ENCODE measurements at places on chromosomes 11 and 22.

GRCh38 chr22:24066865-24067264 lies 55.8 kb downstream of the CABIN1 start:
- DNase-seq = no peak

- DNase-seq = no peak
Observed at GRCh38 chr11:74470526-74470925, 3.2 kb upstream of the KCNE3 start.

DNA sequence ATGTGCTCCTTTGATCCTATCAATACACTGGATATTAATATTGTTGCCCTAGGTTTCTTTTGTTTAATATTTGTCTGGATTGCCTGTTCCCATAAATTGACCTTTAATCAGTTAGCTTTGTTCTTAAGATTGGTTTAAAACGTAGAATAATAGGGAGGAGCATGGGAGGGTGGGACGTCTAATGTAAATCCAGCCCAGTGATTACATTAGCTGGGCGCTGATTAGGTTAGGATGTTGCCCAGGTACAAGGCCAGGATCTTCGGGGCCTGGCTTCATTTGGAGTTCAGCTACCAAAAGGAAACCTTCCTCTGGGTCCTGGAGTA lies at the start of gene SRSF8:
TSS of gene SRSF8 (plus strand) at position 204 of the 323 bp plus-strand sequence. CDS start 308 bp downstream, outside the sequence.
- DNase-seq = no peak

GRCh38 chr22:35134637-35135036 lies 68.7 kb downstream of the ISX start:
- no peak for DNase-seq

GRCh38 chr11:96781082-96781481 lies 391.3 kb downstream of the JRKL start:
- no peak for DNase-seq

DNA sequence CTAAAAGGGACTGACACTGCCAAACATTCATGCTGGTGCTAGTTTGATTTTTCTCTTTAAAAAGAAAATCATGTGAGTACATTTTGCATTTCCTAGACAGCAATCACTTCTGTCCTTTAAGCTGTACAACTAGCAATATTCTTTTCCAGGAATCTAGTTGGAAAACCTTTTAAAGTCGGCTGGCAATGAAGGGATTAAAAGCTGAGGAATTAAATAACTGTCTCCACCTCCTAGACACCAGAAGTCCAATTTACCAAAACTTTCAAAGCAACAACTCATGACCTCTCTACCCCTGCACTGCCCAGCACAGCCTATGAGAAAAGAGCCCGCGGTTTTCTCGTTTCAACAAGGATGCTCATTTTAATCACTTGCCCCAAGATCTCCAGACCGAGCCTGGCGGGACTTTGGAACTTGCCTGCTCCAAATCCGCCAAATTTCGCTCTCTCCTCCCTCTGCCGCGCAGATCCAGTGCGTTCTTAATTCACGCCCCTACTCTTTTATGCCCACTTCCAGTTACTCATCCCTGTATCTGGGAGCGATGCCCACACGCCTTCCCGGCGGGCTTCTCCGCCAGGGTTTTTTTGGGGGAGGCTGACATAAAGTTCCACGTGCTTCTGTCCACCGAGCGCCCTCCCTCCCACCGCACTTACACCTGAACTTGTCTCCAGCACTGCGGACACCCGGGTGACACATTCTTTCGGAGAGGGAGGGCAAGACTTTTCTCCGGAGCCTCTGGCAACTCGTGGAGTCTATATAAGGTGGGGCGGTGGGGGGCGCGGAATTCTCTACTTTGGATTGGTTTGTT lies 2.5 kb downstream of the MPPED2 start:
- no peak for DNase-seq

DNA sequence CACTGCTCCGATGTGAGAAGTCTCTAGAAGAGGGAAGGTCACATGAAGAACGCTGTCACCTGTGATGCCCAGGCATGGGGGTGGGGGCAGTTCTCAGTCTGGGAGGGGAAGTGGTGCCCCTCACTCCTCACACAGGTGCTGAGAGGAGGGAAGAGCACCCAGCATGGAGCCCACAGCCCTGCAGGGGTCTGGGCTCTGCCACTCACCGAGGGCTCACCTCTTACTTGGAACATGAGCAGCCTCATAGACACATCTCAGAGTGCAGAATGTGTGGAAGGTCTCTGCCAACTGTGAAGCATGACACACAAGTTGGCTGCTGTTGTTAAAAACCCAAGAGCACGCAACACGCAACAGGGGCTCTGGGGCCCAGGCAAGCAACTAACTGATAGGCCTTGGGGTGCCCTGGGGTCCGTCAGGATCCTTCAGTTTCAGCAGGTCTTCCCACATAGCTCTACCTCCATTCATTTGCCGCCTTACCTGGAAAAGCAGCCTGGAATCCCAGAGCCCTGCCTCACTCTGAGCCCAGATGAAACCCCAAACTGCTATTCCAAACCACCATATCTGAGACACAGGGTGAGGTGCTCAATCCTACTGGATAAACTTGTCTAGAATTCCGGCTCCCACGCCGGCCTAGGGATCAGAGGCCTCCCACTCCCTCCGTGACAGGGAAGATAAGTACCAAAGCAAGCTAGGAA lies 17.5 kb upstream of the TMPRSS4 start:
- DNase-seq = no peak

DNA sequence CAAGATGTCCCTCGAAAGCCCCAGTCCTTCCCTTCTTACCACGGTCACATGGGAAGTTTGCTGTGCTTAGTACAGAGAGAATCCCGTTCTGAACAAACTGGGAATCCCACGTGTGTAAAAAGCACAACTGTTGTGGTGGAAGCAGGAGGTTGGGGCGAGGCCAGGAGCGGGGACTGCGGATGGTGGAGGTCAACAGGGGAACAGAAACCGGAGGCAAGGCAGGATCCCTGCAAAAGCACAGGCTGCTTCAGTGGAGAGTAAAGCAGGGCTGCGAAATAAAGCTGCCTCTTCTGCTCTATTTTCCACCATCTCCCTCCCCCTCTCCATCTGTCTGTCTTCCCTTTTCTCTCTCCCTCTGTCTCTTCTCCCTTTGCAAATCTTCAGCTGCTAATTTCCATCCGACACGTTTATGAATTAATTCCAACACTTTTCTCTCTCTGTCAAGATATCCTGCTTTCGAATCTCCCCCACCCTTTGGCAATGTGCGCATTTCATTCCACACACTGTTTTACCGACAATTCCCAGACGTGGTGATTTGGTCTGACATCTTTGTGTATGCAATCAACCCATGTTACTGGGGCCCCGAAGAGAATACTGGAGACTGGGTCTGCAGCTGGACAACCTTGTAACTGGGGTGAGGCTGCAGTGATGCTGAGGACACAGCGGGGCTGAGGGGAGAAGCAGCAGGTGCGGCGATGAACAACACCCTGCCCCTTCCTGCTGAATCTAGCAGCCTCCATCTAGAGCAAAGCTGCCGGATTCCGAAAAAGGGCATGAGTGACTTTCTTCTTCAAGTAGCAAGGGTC lies 571.8 kb downstream of the OPCML start:
- no peak for DNase-seq

- DNase-seq = no peak
Observed at GRCh38 chr22:29298641-29299040, 7.8 kb upstream of the GAS2L1 start.

GRCh38 chr22:44187652-44188230 lies 7.0 kb downstream of the PARVG start:
- DNase-seq = no peak

DNA sequence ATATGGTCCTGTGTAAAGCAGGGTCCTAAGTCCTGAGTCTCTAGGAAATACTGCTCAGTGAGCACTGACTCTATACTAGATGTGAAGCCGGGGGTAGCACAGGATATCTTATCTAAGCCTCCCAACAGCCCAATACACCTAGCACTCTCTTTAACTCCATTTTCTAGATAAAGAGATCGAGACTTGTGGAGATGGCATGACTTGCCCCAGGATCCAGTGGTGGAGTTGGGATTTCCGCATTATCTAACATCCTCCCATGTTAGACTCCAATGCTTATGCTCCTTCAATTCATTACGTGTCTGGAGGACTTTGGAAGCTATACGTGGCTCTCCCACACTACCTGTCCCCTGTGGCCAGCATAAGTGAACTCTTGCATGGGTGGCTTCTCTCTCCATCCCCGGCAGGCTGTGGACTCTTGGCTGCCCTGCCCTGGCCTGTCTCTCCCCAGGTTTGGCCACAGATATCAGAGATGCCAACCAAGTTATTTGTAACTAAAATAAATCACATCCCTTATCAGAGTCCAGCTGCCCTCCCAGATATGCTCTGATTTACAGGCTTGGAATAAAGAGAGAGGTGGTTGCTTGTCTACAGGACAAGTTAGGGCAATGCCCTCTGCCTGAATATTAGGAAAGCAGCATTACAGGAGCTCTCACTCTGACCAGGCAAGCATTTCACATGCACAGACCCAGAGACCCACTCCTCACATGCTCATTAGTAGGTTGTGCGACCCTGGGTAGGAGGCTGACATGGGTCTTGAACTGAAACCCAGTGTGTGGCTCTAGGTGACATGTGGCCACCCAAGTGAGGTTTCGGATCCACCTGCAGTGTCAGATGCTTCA lies 4.5 kb downstream of the CD44 start:
- no peak for DNase-seq

GRCh38 chr11:67002921-67003411 lies 20.0 kb upstream of the SYT12 start:
- no peak for DNase-seq

DNA sequence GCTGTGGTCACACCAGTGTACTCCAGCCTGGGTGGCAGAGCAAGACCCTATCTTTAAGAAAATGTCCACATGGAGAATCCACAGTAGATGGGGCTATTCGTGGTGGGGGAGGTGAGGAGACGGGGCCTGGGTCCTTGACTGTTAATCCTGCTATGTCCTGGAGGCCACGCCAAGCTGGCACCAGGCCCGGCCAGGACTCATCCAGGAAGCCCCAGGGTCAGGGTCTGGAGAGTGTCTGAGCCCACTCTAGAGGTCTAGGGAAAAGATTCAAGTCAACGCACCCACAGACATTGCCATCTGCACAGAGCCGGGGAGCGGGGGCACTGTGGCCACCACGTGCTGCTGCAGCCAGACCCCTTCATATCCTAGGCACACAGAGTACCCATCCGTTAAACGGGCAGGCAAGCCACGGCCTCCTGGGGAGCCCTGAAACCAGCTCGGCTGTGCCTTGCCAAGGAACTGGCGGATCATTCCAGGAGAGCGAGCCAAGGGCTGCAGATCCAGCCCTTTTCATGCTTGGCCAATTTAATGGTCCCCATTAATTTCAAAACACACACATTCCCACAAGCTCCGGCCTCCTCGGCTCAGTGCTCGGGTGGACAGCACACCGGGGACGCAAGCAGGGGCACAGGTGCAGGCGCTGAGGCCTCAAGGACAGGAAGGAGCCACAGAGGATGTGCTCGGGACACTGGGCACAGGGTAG lies 24.7 kb downstream of the MACROD1 start:
- no peak for DNase-seq

DNA sequence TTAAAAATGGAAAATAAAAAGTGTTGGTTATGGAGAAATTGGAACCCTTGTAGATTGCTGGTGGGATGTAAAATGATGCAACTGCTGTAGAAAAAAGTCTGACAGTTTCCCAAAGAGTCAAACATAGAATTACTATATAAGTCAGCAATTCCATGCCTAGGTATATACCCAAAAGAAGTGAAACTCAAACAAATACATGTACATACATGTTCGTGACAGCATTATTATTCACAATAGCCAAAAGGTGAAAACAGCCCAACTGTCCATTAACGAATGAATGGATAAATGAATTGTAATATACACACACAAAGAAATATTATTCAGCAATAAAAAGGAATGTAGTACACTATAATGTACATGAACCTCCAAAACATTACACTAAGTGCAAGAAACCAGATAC lies 116.0 kb downstream of the TTC28 start:
- no peak for DNase-seq

DNA sequence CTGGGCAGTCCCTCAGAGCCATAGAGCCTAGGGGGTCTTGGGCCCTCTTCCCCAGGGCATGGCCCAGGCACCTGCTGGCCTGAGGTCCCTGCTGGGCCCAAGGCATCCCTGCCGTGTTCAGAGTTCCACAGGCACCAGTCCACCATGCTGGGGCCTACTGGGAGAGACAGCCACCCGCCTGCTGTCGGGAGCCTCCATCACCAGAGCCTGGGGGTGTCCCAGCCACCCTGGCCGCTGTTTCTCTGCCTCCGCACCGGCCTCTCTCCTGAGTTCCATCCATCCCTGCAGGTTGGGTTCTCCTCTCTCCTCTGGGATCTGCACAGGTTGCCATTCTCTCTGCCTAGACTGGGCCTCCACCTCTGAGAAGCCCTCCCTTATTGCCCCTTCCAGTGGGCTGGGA lies 68.6 kb downstream of the KCNQ1 start:
- no peak for DNase-seq

DNA sequence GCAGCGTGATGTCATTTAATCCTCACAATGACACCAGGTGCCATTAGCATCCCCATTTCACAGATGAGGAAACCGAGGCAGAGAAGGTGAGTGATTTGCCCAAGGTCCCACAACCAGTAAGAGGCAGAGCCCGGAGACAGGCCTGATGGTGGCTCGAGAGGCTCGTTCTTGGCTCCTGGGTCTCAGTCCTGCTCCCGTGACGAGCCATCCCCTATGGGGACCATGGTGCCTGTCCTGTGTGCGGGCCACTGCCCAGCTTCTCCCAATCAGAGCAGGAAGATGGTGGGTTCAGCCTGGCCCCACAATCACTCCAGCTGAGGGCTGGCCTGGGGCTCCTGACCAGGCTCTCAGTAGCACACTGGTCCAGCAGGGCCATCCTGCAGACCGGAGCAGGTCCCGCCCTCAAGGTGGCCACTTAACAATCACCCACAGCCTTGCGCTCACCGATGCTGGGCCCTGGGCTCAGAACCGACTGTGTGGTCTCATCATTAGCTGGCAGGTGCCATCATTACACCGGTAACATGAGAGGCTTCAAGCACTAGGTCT lies 3.6 kb downstream of the ALDH3B1 start:
- no peak for DNase-seq

DNA sequence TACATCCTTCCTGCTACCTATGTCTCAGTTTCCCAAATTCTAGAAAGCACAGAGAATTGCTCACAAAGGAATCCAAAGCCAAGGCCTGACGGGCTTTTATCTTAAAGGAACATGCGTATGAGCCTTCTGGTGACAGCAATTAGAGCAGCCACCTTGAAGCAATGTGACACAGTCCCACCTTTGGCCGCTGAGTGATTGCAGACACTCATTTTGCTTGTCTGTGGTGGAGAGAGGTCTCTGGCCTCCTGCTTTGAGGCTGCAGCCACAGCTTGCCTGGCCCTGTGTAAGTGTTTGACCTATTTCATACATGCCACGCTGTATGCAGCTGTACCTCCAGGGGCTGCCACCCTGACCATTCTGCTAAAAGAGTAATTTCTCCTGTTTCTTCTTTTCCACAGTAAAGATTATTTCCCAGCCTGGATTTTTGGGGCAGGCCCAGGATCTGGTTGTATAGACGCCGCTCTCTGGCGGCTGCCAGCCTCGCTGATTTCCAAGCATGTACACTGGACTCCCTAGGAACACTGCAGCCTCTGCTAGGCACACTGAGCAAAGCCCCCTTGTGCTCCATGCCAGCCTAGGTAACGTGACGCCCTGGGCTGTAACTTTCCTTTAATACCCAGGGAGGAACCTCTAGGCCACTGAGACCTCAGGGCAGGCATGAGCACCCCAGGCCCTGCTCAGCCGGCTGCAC lies 1.1 kb upstream of the TMA7B start:
- no peak for DNase-seq
